ENCODE measurements at places on chromosomes 11 and 22.
A peak's percentile ranks its signal among the peaks of the same experiment; 100 is the strongest.

GRCh38 chr22:27185760-27186302 lies 528.4 kb downstream of the MIAT start:
- no peak for DNase-seq

GRCh38 chr11:17764446-17765218 lies 30.1 kb downstream of the KCNC1 start:
- no peak for DNase-seq

- DNase-seq, result no peak
Measured at GRCh38 chr11:74603845-74604244, 11.5 kb downstream of the POLD3 start.

DNA sequence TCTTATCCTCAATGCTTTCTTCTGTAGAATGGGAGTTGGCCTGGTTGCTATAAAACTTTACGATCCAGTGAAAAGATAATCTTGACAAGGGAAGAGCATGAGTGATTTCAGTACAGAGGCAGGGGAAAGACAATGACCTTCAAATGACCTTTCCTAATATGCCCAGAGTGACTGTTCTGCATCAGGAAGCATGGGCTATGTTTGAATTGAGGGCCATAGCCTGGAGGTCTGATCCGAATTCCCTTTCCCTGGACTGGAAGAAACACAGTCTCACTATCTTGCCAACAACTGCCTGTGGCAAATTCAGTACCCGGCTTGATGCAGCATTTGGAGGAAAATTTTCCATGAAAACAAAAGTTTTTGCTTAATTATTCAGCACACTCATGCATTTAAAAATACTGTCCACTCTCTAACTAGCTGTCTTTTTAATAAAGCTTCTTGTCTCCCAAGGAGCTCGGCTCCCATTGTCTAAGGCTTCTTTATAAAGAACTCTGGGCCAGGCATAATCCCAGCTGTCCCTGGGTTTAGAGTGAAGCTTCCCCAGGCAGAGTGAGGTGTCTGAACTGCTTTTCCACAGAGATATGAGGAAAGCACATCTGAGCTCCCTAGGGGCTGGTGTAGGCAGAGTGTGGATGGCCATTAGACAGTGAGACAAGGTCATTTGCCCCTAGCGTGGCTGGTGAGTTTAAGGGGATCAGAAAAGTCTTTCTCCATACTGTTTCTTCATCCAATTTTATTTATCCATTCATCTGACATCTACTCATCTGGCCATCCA lies 132.7 kb upstream of the CADM1 start:
- DNase-seq, result no peak

DNA sequence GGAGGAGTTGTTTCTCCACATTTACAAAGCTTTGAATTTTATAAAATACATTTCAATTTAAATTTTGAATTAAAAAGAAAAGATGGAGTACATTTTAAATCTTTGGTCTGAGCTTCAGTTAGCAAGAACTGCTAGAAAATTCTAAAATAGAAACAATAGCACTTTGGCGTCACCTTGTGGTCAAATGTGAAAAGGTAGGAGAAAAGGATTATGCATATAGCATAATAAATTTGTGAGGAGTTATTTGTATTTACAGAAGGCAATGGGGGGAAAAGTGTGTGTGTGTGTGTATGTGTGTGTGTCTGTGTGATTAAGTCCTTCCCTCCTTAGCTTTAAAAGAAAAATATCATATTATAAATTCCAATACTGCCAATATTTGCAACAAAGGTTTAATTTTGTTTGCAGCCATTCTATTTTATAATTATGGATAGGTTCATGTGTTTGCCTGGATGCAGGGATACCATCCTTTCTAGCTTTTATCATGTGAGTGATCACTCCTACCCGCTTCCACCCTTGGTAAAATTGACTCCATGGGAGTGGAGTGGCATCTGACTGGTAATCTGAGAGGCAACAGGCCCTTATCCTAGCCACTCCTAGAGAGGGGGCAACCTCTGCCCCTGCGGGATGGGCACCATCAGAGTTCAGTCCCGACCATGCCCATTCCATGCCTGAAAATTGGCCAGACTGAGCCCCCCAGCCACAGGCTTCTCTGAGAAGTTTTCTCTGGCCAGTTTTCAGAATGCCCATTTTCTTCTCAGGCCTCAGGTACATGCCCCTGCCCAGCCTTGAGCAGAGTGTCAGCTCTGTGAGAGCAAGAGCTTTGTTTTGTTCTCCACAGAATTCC lies 13.6 kb upstream of the LGR4 start:
- no peak for DNase-seq

GRCh38 chr11:127576210-127576609 lies 575.6 kb upstream of the KIRREL3 start:
- no peak for DNase-seq

DNA sequence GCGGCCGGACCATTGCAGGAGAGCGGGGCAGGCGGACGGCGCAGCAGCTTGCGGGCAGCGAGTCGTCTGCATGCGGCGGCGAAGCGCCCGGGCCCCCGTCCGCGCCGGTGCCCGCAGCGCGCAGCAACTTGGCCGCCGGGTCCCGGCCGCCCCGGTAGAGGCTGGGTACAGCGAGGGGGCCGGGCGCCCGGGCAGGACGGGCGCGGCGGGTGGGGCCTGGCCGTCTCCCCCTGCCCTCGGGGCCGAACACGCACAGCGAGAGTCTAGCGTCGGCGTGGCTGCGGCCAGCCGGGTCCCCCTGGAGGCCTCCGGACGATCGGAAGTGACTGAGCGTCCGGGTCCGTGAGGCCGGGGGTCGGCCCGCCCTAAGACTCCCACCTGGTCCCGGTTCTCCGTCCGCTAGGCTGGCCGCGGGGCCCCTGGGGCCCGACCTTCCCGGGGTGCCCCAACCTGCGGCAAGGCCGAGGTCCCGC lies 775 bp upstream of the TRABD start:
- DNase-seq, result no peak

GRCh38 chr11:61187505-61188130 lies 15.7 kb upstream of the PGA3 start:
- DNase-seq, result peak; percentile 81

GRCh38 chr11:78535027-78535426 lies 39.6 kb downstream of the NARS2 start:
- no peak for DNase-seq

- DNase-seq, result peak; percentile 34
Measured at GRCh38 chr22:35353318-35353717, 27.6 kb upstream of the HMOX1 start.

DNA sequence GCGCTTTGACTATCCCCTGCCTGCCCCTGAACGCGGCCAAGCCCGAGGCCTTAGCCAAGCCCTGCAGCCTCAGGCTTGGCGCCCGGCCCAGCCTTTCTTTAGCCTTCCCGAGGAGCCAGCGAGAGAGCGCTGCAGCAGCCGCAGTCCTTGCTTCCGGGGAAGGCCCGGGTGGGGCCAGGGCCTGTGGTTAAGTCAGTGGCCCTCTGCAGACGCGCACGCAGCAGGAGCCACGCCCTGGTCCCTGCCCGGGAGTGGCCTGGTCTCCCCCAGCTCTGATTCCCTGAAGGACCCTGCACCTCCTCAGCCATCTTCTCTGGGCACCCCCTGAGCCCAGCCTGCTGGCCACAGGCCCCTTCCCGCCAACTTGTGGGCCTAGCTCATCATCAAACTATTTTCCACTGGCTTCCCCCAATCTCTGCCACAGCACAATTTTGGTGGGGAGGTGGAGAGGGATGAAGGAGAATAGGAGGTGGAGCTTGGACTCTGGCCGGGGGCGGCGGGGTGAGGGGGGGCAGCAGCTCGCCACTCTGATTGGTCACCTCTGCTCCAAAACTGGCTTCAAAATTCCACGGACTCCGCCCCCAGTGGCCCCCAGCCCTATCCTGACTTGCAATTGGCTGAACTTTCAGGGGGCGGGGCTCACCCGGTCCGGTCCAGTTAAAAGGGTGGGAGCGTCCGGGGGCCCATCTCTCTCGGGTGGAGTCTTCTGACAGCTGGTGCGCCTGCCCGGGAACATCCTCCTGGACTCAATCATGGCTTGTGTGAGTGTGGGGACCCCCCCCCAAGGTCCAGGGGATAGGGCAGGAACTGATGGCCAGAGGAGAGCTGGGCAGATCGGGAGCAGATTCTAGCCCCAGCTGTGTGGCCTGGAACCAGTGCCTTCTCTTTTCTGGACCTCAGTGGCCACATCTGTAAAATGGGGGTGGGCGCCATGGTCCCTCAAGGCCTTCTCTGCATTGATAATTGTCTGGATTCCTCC lies at the start of gene LGALS1:
TSS of gene LGALS1 (plus strand) at position 686 of the 979 bp plus-strand sequence. CDS start at position 753, 67 bp downstream.
- DNase-seq, result peak; percentile 80

DNA sequence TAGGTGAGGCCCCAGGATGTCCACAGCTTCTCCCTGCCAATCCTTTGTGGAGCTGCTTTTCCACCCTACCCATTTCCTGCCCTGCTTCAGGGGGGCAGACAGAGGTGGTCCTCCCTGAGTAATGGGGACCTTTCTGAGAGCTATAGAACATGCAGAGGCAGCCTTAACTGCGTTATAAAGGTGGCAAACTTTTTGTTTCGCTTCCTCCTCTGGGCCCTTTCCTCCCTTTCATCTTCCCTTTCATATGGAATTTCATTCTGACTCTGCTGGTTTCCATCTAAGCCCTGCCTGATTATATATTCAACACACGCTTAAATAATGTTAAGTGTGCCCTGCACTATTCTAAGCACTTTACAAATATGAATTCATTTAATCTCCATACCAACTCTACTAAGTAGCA lies 169.3 kb upstream of the E2F8 start:
- no peak for DNase-seq

DNA sequence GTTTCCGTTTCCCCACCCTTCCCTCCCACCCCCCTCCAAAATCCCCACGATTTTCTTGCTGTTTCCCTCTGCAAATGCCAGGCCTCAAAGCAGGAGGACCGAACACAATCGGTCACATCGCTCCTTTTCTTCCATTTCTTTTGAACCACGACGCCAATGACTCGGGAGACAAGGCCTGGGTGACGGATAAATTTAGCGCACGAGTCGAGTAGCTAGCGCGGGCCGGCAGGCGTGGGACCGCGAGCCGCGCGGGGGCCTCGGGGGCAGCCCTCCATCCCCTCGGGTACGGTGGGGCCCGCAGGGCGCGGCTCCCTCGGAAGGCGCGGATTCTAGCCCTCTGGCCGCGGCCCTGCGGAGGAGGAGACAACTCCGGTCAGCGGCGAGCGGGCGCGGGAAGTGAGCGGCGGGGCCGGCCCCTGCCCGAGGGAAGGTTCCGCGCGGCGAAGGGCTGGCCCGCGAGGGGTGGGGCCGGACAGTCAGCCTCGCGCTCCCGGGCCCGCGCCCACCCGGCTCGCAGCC lies 414 bp downstream of the JOSD1 start:
- DNase-seq, result no peak

DNA sequence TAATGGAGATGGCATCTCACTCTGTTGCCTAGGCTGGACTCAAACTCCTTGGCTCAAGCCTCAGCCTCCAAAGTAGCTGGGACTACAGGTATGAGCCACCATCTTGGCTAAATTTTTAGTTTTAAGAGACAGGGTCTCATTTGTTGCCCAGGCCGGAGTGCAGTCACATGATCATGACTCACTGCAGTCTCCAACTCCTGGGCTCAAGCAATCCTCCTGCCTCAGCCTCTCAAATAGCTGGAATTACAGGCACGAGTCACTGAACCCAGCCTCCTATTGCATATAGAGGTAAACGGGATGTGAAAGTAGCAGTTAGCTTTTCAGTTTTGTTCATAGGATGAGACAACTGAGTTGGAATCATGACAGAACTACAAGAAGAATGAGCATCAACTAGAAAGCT lies 9.5 kb upstream of the NAALAD2 start:
- DNase-seq, result no peak

GRCh38 chr22:49735901-49736421 lies 91.7 kb downstream of the BRD1 start:
- no peak for DNase-seq

- no peak for DNase-seq
Measured at GRCh38 chr11:102886999-102887398, 12.2 kb upstream of the MMP12 start.

DNA sequence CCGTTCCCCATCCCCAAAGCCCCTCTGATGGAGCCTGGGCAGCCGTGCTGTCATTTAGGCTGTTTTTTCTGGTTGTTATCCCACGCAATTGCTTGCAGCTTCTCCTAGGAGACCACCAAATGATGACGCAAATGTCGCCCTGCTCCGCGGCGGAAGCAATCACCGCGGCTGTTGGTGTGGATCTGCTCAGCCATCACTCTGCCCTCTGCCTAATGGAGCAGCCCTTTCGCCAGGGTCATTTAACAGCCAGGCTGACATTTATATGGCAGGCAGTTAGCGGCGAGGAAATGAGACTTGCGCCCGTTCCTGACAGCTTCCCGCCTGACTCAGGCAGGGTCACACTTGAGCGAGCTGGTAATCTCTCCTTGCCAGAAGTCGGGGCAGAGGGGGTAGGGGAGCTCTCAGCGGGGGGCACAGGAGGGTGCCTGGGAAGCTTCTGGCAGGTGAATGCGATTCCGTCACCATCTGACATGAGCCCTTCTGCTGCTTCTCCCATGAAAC lies 97.9 kb upstream of the RTL6 start:
- DNase-seq, result no peak

DNA sequence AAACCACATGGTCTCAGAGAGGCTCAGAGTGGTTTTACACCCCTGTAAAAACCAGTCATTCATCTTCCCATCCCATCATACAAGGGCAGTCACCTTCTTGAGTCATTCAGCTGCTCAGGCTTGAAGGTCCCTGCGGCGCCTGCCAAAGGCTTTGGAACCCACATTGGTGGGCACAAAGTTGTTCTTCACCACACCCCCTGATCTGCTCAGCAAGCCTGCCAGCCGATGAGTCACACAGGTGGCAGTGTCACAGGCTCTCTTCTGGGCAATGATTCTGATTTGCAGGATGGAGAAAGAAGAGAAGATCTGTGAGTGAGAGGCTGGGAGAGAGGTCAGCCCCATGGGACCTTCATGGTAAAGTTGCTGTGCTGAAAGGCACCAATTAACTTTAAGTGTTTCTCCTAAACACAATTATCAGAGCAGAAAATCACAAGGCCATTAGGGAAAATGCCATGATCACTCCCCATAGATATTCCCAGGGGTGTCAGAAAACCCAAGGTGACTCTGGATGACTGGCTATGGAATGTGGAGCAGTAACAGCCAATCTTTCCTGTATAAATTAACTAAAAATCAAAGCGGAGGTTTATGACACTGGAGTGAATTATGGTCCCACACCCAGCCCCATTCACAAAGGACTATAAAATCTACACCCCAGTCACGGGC lies 4.4 kb downstream of the CALCA start:
- no peak for DNase-seq

DNA sequence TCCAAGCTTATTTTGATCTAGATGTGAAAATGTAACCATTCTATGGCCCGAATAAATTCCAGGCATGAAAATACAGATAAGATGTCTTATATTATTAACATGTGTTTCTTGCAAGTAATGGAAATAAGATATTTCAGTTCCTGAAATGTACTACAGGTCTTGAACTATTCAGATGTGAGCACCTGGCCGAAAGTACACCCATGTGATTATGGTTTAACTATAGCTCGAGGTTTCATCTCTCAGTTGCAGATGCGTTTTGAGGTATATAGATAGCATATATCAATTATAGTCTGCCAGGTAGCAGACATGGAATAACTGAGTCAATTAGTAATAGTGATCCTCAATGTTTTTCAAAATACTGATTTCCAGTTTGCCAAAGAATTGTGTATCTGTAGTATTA lies 68.3 kb downstream of the DDIAS start:
- no peak for DNase-seq

DNA sequence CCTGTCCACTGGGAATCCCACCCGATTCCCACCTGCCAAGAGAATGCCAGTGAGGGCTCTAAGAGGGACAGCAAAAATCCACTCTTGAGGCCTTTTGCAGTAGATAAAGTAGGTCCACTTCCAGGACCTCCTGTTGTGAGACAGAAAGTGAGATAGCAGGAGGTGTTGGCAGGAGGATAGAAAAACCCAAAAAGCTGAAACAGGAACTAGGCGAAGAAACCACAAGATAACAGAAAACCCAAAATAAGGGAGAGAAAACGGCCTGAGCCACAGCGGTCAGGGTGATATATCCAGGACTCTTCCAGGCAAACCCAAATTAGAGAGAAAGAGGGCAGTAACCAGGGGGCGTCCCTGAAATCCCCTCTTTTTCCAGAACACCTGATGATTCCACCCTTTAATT lies 79.7 kb upstream of the LINC01488 start:
- no peak for DNase-seq

Data from head of caudate nucleus (tissue), 42 donors.